ENCODE measurements at places on chromosomes 2 and 18. TPM values are rescaled to one million over a fixed set of nuclear protein-coding genes. Genes with fewer than 3 reads are reported as not detected.

The HTRA2 gene
- 23.2 TPM for total RNA-seq

The FKBP1B gene
- 4.6 TPM for total RNA-seq

The SLC11A1 gene
- total RNA-seq, result 0.35 TPM

The GPAT2 gene
- 11.0 TPM for total RNA-seq

The SPATA3 gene
- total RNA-seq, result not detected

The ILKAP gene
- total RNA-seq, result 65.2 TPM

The SALL3 gene
- not detected for total RNA-seq

The CDK5R2 gene
- total RNA-seq, result 0.20 TPM

The UPP2 gene
- total RNA-seq, result not detected

The SERPINB4 gene
- total RNA-seq, result not detected

The SAG gene
- not detected for total RNA-seq

The DAPL1 gene
- not detected for total RNA-seq

The PTPRM gene
- total RNA-seq, result 32.5 TPM

The REG3A gene
- total RNA-seq, result not detected

The FEV gene
- not detected for total RNA-seq

The NXPH2 gene
- not detected for total RNA-seq

The SLC25A52 gene
- total RNA-seq, result not detected

The B3GNT7 gene
- total RNA-seq, result 14.0 TPM

The NMUR1 gene
- total RNA-seq, result not detected

The RAD51AP2 gene
- not detected for total RNA-seq

The MCFD2 gene
- 163 TPM for total RNA-seq

The NFU1 gene
- total RNA-seq, result 35.1 TPM

The TUBA3E gene
- total RNA-seq, result not detected

The KANSL1L gene
- 8.6 TPM for total RNA-seq

The SERPINB12 gene
- total RNA-seq, result not detected

The SPEG gene
- total RNA-seq, result 55.8 TPM

The TTC39C gene
- total RNA-seq, result 13.0 TPM

The ARHGEF4 gene
- 16.1 TPM for total RNA-seq

The LHCGR gene
- total RNA-seq, result not detected

The RGPD4 gene
- not detected for total RNA-seq

The RBM44 gene
- total RNA-seq, result 1.5 TPM

The CRYBA2 gene
- not detected for total RNA-seq

The DSG1 gene
- not detected for total RNA-seq

The SKA1 gene
- total RNA-seq, result 18.3 TPM

The CAPN13 gene
- 1.5 TPM for total RNA-seq

The MC4R gene
- total RNA-seq, result not detected

The OXER1 gene
- total RNA-seq, result not detected

The C2orf80 gene
- not detected for total RNA-seq

The EGR4 gene
- total RNA-seq, result not detected

The CTNNA2 gene
- not detected for total RNA-seq

The SNORC gene
- total RNA-seq, result 20.0 TPM

The ACKR3 gene
- total RNA-seq, result 19.6 TPM

The SMAD4 gene
- 60.7 TPM for total RNA-seq

The NBAS gene
- 28.8 TPM for total RNA-seq

The RUFY4 gene
- not detected for total RNA-seq

The PASK gene
- total RNA-seq, result 77.5 TPM

The ALPG gene
- 1.2 TPM for total RNA-seq

The XDH gene
- 5.7 TPM for total RNA-seq

The TMEFF2 gene
- total RNA-seq, result not detected

The STAMBP gene
- 52.2 TPM for total RNA-seq

The MYOM1 gene
- 1.3 TPM for total RNA-seq

The DCC gene
- total RNA-seq, result not detected

The SPDYA gene
- total RNA-seq, result 1.9 TPM

The GKN2 gene
- total RNA-seq, result not detected

The KLHL14 gene
- total RNA-seq, result not detected

The ZNF2 gene
- 4.9 TPM for total RNA-seq

The CRYGC gene
- total RNA-seq, result not detected

The GDF7 gene
- total RNA-seq, result 0.04 TPM

The DCAF17 gene
- total RNA-seq, result 22.1 TPM
